G401 (cell line): ENCODE measurements at places on chromosomes 3 and 15.
A peak's percentile ranks its signal among the peaks of the same experiment; 100 is the strongest.

DNA sequence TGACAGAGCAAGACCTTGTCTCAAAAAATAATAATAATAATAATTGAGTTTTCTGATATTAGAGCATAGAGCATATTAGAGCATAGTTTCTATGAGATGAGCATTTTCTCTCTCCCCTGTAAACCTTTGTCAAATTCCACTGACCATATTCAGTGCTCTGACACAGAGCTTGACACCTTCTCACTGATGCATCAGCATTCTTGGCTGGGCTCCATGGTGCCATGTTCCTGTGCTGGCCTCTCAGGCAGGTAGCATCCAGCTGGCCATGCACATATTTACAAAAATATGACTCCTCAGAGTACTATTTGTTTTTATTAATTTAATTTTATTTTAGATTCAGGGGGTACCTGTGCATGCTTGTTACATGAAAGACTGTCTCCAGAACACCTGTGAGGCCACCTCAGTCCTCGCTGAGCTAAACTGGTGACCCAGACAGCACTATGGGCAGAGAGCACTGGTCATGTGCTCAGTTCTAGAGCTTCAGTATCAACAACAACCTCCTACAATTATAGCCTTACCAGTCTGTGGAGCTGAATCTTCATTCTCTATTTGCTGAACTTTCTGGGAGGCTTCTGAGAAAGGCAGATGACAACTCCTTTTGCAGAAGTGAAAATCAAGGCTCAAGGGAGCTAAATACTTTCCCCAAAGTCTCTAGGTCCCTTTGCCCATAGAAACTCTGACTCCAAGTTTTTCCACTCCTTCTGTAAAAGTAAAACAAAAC is 21.6 kb upstream of the SLC28A2 start:
- DNase-seq, result no peak

DNA sequence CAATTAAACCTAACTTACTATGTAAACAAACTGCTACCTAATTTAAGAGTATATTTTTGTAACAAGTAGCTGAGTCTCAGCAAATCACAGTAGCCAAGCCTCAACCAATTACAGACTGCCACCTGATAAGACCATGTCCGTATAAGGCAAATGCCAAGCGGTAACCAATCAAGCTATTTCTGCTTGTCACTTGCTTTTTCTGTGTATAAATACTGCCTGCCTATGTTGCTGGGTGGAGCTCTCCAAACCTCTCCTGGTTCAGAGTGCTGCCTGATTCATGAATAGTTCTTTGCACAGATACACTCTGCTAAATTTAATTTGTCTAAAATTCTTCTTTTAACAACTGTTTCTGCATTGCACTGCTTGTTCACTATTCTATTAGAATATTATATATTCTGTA is 42.6 kb downstream of the ZNF148 start:
- DNase-seq, result no peak

- no peak for DNase-seq
Measured at GRCh38 chr15:38829086-38829485, 264.5 kb upstream of the RASGRP1 start.

DNA sequence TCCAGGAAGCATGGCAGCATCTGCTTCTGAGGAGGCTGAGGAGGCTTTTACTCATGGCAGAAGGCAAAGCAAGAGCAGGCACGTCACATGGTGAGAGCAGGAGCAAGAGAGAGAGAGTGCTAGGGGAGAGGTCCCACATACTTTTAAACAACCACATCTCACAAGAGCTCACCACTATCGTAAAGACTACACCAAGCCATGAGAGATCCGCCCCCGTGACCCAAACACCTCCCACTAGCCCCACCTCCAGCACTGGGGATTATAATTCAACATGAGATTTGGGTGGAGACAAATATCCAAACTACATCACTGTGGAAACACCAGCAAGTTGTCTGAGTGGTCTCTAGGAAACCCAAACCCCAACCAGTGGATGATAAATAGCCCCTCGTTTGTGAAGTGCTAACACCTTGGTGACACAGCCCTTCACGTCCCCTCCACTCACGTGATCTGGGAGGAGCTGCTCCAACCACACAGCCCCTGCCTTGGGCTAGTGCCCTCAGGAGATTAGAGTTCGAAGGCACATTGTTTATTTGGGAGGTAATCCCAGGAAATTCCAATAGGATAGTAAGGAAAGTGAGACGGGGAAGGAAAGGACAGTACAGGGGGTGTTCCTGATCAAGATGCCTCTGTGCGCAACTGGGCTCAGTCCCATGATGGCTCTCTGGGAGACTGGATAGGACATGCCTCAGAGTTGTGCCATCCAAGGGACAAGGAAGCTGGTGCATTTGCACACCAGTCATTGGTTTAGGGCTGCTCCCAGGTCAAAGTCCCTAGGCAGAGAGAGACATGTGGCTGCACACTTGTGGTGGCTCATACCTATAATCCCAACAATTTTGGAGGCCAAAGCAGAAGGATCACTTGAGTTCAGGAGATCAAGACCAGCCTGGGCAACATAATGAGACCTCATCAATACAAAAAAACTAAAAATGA is 80.6 kb upstream of the CTNNB1 start:
- no peak for DNase-seq

- DNase-seq, result no peak
Measured at GRCh38 chr3:129605922-129606635, 397 bp downstream of the PLXND1 start.

DNA sequence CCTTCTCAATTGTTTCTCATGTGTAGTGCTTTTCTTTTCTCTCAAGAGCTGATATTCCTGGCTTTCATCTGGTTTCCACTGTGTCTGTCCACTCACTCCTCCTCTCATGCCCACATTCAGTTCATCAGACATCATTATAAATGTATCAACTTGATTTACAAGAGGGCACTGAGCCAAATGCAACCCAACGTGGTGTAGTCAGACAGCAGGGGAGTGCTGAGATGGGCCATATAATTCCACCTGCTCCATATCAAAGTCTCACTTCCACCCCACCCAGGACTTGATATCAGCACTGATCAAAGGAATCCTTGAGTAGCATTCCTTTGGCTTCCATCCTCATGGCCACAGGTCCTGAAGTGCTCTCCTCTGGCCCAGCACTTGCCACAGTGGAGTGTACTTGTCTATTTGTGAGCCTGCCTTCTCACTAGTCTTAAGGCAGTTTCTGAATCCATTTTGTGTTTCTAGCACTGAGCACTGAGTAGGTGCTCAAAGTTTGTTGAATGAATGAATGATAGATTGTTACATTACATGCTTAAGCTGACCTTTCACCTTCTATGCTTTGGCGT is 252.8 kb downstream of the CLSTN2 start:
- DNase-seq, result no peak

DNA sequence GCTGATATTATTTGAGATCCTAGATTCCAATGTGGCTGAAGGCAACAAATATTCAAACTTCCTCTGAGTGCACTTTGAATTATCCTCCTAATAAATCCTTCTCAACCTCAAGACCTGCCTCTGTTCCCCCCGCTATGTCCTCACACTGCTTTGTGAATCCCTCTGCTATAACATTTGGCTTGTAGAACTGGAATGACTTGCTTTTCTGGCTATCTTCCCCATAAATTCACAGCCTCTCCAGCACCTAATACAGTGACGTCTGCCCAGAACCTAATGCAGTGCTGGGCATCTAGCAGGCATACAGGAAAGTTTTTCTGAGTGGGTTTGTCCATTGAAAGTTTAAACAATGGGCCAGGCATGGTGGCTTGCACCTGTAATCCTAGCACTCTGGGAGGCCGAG is 643.9 kb upstream of the ADAMTS9 start:
- DNase-seq, result no peak

GRCh38 chr3:186612721-186613636 is at the start of gene AHSG:
AHSG (plus strand) TSS chr3:186613060; CDS start chr3:186613142, 82 bp downstream.
- DNase-seq, result no peak

DNA sequence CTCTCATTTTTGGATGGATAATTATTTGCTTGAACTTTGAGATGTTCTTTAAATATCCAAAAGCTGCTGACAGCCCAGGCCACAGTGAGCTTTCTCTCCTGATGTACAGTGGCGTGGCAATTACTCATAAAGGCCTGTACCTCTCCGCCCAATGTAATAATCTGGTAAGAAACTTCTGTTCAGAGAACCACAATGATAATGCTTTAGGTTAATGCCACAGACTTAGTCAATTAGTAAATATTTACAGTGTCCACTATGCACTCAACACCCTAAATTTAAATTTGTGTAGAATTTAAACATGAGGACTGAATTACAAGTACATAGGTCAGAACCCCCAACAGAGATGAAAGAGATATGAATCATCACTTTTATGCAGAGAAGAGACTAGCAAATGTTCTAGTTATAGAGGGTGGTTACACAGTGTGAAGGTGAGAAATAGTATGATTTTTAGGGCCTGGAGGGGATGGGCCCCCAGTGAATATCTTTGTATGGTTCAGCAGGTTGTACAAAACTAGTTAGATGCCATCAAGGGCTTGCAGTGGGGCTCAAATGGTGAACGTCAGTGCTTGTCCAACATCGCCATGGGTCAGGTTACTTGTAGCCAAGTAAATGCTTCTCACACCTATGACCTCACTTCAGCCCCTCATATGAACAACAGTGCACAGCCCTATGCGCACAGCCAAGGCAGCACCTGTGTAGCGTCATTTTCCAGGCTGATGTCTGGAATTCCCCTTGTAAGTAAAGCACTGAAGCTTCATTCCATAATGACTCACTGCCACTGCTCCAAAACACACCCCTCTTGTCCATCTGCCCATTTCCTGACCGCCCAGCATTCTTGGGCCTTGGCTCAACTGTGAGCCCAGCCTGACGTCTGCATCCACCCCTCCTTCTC is 13.3 kb downstream of the ABHD2 start:
- peak; percentile 83 for DNase-seq

- no peak for DNase-seq
Measured at GRCh38 chr3:123758081-123758564, 126.0 kb downstream of the MYLK start.

DNA sequence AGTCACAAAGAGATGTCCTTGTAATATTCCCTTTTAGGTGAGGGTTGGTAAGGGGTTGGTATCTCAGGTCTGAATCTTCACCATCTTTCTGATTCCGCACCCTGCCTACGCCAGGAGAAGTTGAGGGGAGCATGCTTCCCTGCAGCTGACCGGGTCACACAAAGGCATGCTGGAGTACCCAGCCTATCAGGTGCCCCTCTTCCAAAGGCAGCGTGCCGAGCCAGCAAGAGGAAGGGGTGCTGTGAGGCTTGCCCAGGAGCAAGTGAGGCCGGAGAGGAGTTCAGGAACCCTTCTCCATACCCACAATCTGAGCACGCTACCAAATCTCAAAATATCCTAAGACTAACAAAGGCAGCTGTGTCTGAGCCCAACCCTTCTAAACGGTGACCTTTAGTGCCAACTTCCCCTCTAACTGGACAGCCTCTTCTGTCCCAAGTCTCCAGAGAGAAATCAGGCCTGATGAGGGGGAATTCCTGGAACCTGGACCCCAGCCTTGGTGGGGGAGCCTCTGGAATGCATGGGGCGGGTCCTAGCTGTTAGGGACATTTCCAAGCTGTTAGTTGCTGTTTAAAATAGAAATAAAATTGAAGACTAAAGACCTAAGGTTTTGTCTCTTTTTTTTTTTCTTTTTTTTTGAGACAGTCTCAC is 19.8 kb downstream of the TYRO3 start:
- DNase-seq, result no peak

- DNase-seq, result no peak
Measured at GRCh38 chr3:19931180-19931692, 2.8 kb downstream of the EFHB start.

DNA sequence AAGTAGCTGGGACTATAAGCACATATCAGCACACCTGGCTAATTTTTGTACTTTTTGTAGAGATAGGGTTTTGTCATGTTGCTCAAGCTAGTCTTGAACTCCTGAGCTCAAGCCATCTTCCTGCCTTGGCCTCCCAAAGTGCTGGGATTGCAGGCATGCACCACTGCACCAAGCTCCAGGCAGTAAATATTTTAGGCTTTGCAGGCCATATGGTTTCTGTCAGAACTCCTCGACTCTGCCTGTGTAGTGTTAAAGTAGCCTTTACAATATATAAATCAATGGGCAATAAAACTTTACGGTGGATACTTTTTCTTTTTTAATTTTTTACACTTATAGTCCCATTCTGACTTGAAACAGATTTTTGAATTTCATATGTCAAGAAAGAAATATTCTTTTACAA is 41.6 kb downstream of the DAG1 start:
- DNase-seq, result no peak

- peak; percentile 26 for DNase-seq
Measured at GRCh38 chr3:197736010-197736490, 654 bp downstream of the RUBCN start.

- no peak for DNase-seq
Measured at GRCh38 chr3:197525706-197526105, 30.1 kb downstream of the BDH1 start.

- DNase-seq, result no peak
Measured at GRCh38 chr3:105594219-105594618, 227.5 kb downstream of the ALCAM start.

GRCh38 chr3:89107461-89108290 is at the start of gene EPHA3:
EPHA3 (plus strand) TSS chr3:89107621; CDS start chr3:89107749, 128 bp downstream.
- DNase-seq, result peak; percentile 23

DNA sequence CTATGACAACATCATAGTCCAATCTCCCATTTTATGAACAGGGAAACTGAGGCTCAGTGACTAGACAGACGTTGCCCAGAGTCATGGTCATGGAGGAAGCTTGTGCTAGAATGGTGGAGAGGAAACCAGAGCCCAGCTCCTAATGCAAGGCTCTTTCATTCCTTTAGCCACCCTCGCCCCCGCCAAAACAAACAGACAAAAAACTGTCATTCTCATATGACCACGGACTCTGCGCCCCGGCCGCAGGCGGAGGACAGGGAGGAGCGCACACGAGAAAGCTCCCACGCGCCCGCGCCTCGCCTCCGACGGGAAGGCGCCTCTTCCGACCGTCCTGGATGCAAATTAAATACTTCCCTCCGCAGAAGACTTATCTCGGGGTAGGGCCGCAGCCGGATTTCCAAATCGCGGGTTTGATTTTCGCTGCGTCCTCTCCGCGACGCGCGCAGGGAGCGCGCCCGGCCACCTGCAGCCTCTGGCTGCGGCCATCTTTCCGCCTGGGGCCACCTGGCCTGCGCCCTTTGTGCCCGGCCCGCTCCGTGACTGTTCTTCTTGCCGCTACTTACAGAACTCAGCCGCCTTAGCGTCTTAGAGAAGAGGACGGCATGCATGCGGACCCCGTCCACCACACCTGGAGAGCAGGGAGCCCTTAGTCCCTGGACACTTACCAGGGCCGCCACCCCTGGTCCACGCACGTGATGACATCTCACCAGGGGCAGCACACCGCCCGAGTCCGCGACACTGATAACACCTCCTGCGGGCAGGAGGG is 670 bp upstream of the ATP13A3 start:
- peak; percentile 37 for DNase-seq

DNA sequence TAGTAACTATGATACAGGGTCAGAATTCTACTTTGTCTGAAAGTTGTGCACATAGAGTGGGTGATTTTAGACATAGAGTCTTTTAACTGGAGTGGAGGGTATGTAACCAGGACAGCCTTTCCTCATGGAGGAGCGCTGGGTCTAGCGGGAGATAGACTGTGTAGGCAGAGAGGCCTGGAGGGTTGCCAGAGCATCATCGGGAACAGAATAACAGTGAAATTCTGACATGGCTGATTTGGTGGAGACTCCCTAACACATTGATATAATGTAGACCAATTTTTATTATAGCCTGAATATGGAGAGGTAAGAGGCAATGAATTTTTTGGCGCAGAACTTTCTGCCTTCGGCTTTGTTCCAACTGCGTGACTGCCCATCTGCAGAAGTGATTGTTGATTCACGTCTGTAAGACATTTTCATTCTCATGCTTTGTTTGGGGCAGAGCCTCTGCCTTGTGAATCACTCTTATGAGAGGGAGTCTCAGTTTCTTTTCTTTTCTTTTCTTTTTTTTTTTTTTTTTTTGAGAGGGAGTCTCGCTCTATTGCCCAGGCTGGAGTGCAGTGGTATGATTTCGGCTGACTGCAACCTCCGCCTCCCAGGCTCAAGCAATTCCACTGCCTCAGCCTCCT is 16.0 kb downstream of the LPP start:
- DNase-seq, result peak; percentile 69
